ENCODE measurements at places on chromosomes 3 and 15.

GRCh38 chr3:193342551-193342950 is 36.0 kb downstream of the ATP13A5 start:
- DNase-seq, result no peak

DNA sequence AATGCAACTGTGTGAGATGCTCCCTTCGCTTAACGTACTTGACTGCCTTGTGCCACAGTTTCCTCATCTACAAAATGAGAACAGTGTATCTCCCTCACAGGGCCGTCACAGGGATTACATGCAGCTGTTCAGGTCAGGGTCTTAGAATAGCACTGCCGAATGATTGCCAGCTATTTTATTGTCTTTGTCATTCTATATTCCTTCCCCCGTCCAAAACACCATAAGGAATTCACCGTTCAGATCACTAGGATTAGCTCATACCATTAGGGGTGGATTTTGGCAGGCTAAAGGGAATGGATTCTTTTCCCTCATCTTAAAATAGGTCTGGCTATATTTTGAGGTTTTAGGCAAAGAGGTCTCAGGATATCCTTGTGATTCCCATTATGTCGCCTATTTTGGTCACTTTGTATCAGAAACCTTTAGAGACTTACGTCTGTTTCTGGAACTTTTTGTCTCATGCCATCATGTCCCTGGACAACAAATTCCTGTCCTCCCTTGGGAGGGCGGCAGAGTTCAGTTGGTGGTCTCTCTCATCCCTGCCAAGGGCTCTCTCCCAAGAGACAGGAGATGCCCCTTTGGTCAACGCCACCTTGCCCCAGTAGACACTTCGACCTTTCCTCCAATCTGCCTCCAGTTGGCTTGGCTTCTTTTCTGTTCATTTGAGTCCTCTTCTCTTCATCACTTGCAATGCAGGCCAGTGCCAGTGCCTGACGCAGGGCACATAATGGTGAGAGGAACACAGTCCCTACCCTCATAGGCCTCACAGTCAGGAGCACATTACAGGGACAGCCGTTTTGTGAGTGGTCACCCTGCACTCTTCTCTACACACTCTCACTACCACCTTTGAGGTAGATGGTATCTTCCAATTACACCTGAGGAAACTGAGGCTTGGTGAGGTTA is 171.6 kb upstream of the BHLHE40 start:
- no peak for DNase-seq

DNA sequence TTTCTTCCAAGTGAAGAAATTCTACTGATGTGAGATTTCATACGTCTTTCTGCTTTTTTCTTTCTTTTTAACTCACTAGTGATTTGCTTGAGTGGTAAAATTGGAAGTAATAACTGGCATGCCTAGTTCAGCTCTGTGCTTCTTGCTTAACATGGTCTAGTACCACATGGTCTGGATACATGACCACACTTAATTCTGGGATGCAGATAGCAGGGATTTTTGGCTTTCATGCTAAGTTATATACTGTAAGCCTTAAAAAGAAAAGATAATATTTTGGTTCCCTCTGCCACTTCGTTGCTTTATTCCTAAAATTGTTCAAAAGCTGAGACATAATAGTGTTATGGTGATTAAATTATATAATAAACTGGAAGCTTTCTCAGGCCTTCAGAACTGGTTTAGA is 174.3 kb downstream of the OXSM start:
- no peak for DNase-seq

GRCh38 chr15:23565395-23566070 is at the start of gene MKRN3:
TSS of gene MKRN3 (plus strand) at chr15:23565674. CDS start at chr15:23565783, 109 bp downstream.
- DNase-seq, result peak; percentile 74

DNA sequence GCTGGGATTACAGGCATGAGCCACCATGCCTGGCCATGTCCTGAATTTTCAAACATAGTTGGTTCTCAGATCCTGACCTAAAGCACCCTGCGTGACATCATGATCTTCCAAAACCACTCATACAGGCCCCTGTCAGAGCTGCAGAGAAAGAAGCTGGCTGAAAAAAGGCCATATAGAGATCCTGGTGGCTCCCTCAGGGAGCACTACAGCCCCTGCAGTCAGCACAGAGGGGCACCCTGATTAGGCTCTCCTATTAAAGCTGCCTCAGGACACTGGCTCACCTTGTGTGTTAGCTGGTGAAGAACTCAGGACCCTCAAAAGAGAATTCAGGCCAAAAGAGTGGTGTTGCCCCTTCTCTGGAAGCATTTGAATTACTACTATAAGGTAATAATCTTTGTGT is 249.7 kb upstream of the MCTP2 start:
- no peak for DNase-seq

DNA sequence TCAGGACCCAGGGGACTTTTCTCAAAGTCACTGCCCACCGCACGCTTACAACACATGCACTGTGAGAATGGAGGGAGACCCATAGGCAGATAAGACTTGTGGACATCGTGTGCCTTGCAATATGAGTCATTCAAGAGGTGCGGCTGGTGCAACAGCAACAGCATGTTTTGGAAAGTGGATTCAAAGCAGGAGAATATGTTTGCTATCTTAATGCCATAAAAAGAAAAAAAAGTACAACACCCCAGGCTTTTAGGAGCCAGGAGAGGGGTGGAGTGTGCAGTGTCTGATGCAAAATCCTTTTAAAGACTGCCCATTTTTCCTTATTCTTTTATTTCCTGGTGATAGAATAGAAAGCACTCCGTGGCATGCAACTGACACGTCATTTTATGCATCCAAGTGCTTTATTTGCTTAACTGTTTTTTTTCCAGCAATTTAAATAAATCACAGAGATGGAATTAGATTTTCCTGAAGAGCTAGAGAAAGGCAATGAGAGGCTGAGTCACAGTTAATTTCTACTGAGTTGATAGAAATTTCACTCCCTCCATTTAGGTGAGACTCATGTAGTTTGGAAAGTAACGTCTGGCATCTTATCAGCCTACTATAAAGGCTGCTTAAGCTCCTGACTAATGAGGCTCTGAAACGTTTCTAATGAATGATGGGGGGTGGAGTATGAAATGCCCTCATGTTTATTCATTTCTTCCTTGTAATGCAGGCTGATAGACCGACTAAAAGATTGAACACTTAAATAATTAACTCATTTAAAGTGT is 96.4 kb downstream of the NSUN3 start:
- DNase-seq, result peak; percentile 82

GRCh38 chr3:120558771-120559241 is 37.3 kb upstream of the NDUFB4 start:
- DNase-seq, result peak; percentile 80

DNA sequence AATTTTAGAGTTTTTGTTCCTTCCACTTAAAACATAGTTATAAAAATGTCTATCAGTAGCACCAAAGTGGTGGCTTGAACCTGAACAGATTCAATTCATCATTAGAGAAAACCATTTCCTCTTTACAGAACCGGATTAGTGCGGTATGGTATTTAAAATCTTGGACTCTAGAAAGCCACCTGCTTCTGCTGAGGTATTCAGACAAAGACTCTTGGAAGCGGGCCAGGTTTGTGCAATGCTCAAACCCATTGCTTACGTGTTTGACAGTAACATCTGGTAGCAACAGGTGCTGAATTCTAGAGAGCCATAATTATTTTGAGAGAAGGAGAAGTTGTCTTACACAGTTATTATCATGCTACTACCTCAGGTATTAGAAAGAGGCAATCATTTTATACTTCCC is 290.5 kb downstream of the NAALADL2 start:
- peak; percentile 91 for DNase-seq

Data from epithelial cell of esophagus (primary cell).